HEK293T (cell line): ENCODE measurements at places on chromosomes 1 and 21.

DNA sequence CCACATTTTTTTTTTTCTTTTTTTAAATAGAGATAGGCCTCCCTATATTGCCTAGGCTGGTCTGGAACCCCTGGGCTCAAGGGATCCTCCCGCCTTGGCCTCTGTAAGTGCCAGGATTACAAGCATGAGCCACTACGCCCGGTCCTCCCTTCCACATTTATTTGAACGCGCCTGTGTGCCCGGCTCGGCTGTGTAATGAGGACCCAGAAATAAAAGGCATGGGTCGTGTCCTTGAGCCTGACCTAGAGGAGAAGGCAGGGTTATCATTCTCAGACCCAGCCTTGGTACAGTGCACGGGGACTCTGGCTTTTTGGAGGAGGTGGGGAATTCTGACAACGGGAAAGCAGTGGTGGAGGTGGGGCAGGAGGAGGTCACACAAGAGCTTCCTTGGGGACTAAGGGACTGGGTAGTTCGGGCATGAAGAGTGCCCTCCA is 841 bp downstream of the CENPF start:
- DNase-seq: peak; percentile 37

GRCh38 chr21:36917471-36918158 is 48.9 kb downstream of the HLCS start:
- DNase-seq: peak; percentile 63

DNA sequence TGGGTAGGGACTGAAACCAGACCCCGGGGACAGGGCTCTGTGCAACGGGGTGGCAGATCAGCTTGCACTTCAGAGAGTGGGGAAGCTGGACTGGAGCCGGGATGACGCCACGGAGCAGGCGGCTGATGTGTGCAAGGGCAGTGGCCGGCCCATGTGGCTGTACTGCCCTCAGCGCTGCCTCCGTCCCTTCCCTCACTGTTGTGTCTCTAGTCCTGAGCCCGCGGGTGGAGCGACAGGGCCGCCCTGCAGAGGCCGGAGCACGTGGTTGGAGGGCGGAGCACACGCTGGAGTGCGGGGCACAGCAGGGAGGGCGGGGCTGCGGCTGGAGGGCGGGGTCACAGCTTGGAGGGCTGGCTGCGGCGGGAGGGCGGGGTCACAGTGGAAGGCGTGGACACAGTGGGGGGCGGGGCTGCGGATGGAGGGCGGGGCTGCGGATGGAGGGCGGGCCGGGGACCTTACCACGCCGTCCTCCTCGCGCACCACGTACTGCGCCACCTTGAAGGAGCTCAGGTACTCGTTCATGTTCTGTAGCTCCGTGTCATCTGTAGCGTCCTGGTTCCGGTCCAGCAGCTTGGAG is 52.4 kb downstream of the CHD5 start:
- DNase-seq: peak; percentile 99

DNA sequence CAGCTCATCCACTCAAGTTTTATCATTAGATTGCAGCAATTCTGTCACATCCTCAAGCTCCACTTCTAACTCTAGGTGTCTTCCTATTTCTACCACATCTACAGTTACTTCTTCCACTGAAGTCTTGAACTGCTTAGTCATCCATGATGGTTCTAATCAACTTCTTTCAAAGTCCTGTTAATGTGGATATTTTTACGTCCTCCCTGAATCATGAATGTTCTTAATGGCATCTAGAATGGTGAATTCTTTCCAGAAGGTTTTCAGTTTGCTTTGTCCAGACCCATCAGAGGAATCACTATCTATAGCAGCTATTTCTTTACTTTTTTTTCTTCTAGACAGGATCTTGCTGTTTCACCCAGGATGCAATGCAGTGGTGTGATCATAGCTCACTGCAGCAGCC is 78.0 kb upstream of the RNPC3 start:
- no peak for DNase-seq

- peak; percentile 26 for DNase-seq
Observed at GRCh38 chr1:20358761-20359263, 68.1 kb downstream of the VWA5B1 start.

DNA sequence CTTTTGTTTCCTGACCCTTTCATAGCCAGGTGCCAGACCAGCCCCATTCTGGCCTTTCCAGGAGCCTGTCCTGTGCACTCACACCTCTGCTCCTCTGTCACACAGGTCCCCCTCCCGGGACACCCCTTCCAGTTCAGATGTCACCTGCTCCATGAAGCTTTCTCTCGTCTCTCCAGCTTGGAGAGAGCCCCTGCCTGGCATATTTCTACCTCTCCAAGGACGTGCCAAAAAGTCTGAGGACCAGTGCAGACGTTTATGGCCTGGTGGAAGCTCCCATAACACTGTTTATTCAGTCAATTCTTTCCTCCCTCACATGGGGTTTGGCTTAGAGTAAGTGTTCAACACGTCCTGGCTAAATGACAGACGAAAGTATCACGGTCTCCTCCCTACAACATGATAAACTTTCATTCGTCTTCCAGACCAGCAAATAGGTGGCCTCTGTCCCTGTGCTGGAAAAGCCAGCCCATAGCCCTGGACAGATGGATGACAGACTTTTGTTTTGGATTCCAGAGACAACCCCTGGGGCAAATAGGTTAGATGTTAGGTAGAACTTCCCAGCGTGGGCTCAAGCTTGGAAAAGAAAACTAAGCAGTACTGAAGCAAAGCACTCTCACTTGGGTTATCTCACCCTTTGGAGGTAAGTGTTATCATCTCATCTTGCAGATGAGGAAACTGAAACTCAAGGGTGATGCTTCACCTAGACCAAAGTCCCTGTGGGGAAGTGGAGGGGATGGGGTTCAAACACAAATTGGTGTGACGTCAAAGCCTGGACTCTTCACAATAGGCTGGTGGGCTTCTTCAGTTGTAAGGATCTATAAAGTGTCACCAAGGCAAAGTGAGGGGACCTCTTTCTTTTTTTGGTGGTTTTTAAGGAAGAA is 52.9 kb upstream of the ECE1 start:
- DNase-seq: no peak

GRCh38 chr1:51564124-51564523 is 45.1 kb upstream of the EPS15 start:
- no peak for DNase-seq

DNA sequence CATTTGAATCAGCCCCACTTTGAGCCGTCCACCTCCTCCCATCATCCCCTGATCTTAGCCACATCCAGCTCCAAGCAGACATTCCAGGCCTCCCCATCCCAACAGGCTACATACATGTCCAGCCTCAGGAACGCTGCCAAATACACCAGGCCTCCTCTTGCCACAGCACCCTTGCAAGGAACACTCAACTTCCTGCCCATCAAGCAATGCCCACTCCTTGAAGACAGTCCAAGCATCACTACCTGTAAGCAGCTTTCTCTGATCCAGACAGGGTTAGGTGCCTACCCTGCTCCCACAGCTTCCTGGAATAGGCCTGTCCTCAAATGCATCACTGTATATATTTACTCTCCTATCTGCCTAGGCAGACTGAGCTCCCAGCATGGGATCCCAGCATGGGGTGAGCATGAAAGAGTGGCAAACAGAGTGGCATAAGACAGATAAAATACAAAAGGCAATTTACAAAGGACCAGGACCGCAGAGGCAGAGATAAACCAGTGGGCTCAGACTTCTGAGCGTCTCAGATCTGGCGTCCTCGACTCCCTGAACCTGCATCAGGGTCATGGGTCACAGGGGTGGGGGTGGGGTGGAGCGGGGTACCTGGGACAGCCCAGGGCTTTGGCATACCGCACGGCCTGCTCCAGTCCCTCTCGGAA is 816 bp downstream of the HYI start:
- peak; percentile 16 for DNase-seq

- DNase-seq: no peak
Observed at GRCh38 chr1:221439747-221440501, 302.0 kb downstream of the DUSP10 start.

GRCh38 chr1:15475752-15476314 is at the start of gene CELA2B:
Gene CELA2B (plus strand): TSS chr1:15476104. CDS start chr1:15476126, 22 bp downstream.
- no peak for DNase-seq

- DNase-seq: no peak
Observed at GRCh38 chr1:203526130-203526529, 32.2 kb downstream of the OPTC start.

DNA sequence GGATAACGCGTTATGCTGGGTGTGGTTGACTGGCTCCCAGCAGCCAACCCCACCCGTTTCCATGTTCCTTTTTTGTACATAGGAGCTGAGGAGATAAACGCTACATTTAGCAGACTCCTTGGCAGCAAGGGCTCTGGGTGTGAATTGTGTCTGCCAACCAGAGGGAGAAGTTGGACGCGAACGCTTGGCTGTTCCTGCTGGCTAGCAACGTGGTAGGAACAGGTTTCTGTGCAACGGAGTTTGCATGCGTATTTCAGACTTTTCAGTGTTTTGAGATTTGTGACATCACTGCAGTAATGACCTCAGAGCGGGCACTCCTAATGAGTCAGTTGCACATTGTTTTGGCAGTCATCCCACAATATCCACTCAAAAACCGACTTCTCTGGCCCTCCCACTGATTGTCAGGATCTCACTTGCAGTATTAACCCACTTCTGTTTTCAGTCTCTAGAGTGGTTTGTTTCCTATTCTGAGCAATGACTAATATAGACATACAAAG is 98.7 kb upstream of the RGS1 start:
- no peak for DNase-seq

DNA sequence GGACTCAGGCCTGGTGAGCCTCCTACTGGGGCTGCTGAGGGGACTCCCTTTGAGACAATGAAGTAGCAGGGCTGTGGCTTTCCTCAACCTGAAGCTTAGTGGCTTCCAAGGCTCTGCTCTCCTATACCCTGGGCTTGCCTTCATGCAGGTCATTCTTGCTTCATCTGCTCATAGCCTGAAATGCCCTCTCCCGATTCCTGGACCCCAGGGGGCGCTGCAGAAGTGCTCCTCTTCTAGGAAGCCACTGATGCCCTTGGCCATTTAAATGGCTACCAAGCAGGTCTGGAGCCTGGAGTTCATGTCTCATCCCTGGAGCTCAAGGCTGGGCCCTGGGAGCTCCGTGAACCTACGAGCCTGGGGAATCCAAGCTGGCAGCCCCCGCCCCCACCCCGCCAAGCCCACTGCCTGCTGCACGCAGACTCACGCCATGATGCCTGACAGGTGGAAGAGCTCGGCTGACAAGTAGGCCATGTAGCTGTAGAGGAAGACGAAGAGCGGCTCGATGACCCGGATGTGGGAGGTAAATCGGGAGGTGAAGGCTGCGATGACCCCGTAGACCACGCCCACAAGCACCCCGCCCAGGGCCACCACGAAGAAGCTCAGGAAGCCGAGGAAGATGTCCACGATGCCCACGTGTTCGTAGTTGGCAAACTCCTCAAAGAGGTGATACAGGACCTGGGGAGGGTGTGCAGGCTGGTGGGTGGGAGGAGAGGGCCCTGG is 45.7 kb downstream of the SLC9A1 start:
- peak; percentile 41 for DNase-seq

GRCh38 chr1:210448297-210448892 is 119.7 kb downstream of the HHAT start:
- DNase-seq: peak; percentile 55

DNA sequence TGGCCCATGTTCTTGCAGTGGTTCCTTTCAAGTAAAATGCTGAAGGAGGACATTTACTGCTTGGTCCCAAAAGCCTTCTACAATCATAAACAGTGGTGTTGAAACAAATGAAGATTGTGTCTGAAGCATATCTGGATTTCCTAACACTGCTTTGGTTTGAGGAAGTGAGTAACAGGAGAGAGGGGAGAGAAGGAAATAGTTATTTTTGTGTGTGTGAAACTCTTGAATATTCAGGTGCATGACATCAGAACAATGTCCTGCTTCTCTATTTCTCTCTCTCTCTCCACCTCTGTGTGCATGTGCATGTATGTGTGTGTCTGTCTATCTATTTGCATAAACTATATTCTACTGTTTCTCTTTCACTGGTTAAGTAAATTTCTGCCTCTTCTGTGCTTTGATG is 61.4 kb upstream of the TNFSF18 start:
- DNase-seq: no peak

- DNase-seq: no peak
Observed at GRCh38 chr1:52907068-52907811, 14.3 kb downstream of the ECHDC2 start.

DNA sequence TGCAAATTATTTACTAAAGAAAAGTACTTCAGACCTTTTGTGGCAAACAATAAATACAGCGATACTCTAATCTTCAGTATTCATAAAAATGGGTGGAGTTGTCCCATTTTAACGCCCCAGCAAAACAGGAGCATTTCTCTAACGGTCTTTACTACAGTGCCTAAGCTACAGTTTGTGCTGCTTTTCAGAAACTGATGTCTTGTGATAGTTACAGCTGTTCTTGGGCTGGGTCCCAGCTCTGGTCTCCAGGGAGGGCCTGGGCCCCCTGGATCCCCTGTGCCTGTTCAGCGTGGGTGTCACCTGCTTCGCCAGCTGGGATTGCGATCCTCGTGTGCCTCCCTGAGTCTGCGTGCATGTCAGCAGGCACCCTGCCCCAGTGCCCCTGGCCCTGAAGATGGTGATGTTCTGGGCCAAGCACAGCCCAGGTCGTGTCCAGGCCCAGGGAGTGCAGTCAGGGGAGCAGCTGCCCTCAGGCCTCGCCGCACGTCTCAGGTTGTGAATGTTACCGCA is 64.0 kb upstream of the DIP2A start:
- DNase-seq: no peak

GRCh38 chr1:160826546-160826945 is 30.6 kb downstream of the LY9 start:
- no peak for DNase-seq

GRCh38 chr21:42732033-42732410 is 78.6 kb downstream of the PDE9A start:
- DNase-seq: no peak

DNA sequence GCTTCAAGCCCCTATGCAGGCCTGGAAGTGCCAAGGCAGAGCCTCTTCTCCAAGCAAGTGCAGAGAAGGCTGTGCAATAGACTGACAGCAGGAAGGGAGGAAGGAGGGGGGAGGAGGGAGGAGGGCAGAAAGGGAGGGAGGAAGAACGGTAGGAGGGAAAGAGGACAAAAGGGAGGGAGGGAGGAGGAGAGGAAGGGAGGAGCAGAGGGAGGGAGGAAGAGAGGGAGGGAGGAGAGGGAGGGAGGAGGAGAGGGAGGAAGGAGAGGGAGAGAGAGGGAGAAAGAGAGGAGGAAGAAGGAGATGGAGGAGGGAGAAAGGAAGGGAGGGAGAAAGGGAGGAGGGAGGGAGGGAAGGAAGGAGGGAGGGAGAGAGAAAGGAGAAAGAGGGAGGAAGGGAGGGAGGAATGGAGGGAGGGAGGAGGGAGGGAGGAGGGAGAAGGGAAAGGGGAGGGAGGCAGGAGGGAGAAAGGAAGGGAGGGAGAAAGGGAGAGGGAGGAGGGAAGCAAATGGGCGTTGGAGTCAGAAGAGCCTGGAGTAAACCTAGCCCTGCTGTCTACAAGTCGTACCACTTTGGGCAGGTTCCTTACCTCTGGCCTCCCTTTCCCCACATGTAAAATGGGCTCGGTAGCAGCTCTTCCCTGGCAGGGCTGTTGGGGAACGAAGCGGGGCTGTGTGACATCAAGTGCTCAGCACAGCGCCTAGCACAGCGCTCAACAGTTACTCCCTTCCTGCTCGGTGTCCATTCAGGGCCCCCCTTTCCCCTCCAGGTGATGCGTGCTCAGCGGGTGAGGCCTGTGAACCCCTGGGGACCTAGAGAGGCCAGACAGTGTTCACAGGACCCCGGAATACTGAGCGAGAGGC is 244.6 kb downstream of the NPHP4 start:
- no peak for DNase-seq
